ENCODE measurements at places on chromosomes 5 and 9.
A peak's percentile ranks its signal among the peaks of the same experiment; 100 is the strongest.

- no peak for DNase-seq
Observed at GRCh38 chr9:69899491-69899890, 78.9 kb downstream of the CFAP95 start.

DNA sequence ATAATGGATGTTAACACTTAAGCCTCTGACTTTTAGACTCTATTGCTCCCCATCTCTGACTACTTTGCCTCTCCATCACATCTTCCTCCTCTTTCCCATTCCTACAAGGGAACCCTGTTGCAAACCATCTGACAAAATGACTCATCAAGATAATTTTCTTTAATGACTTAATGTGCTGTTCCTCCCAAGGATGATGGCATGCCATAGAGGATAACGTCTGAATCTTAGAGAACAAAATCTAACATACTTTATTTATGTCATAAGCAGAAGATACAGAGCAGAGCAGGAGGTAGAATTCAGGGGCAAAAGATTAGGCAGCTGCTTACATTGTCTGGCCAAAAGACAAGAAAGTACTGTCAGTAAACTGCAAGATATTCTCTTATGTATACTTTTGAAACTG lies 76.8 kb downstream of the FGF10 start:
- DNase-seq: no peak

GRCh38 chr9:114591849-114592248 lies 4.3 kb downstream of the ATP6V1G1 start:
- DNase-seq: no peak

DNA sequence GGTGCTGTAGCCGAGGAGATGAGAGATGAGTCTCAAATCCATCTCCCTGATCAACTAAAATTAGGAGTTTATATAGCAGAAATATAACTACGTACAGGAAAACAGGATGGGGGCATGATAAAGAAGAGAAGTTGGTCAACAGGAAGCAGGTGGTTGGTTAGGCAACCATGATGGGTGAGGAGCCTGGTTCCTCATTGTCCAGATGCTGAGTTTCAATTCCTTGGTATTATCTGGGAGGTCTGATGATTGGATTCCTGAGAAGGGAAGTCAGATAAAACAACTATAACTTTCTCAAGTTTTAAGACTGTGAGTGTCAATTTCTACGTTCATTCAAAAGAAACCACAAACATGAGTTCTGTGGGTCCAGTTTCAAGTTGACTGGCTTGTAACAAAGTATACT lies 323.9 kb downstream of the MTRR start:
- no peak for DNase-seq

- DNase-seq: no peak
Observed at GRCh38 chr5:87722286-87722685, 309.6 kb upstream of the CCNH start.

- no peak for DNase-seq
Observed at GRCh38 chr5:137201876-137202275, 297.2 kb downstream of the SPOCK1 start.

- DNase-seq: no peak
Observed at GRCh38 chr5:141623611-141624010, 4.8 kb upstream of the DIAPH1 start.

GRCh38 chr5:173065155-173065554 lies 9.0 kb downstream of the CREBRF start:
- DNase-seq: no peak

DNA sequence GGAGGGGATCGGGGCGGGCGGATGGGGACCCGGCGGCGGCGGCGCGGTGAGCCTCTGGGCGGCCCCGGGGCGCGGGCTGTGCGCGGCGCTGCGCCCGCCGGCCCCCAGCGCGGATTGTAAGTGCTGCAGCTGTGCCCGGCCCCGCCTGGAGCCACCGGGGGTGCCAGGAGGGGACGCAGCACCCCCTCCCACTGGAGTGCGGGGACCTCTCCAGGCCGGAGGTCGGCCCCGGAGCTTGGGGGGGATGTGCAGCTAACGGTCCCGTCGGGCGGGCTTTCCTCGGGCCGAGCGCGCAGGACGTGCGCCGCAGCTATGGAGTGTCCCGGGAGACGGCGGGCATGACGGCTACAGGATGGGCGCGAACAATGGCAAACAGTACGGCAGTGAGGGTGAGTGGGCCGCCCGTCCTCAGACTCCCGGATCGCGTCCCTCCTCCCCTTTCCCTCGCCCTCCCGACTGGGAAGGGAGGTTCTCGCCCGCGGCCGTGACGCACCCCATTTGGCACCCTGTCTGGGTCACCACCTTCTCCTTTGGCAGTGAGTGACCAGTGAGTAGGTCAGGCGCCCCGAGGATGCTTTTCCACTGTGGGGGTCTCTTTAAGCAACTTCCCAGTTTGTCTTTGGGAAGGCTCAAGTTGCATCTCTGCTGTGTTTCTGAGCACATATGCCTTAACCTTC lies 483 bp downstream of the FBXL7 start:
- DNase-seq: no peak

DNA sequence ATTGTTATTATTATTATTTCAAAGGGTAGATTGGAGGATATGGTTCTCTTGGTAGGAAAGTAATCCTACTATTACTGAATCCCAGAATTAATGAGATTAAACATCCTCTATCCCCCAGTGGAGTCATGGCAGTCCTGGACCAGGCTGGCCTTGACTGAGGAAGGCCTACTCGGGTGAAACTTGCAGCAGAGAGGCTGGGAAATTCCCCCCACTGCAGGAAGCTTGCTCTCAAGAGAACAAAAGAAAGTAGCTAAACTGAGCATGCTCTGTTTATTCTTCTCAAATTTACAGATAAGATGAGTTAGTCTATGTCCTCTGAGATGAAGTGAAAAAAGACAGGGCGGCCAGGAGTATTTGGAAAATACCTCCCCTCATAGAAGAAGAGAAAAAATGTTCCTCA lies 233.9 kb upstream of the RPS23 start:
- no peak for DNase-seq

DNA sequence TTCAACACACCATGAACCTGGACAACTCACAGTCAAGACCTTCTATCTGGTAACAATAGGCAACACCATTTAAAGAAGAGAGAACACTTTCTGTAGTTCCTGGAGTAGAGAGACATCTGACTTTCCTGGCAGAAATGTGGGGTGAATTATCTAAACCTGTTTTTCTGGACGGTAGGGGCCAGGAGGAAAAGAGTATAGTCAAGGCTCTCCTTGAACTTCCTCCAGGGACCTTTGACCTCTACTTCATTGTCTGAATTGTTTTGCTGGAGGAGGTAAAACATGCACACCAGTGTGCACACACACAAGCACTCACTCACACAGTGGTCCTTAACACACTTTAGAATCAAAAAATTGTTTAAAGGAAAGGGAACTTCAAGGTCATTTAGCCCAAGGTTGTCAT lies 13.2 kb downstream of the S100Z start:
- no peak for DNase-seq

- no peak for DNase-seq
Observed at GRCh38 chr5:111635916-111636570, 121.0 kb downstream of the NREP start.

DNA sequence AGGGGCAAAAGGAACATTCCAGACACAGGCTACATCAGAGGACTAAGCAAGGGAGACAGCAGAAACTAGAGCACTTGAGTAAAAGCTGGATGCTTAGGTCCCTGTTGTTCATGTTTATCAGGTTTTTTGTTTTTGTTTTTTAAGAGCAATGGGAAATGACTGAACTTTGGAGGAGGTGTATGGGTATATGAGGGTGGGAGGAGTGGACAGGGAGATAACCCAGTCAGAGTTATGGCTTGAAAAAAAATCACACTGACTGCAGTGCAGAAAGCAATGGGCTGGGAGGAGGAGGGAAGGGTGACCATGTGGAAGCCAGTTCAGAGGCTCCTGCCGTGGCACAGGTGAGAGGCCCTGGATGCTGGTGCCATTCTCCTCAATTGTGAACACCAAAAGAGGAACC lies 77.6 kb downstream of the CD180 start:
- no peak for DNase-seq

DNA sequence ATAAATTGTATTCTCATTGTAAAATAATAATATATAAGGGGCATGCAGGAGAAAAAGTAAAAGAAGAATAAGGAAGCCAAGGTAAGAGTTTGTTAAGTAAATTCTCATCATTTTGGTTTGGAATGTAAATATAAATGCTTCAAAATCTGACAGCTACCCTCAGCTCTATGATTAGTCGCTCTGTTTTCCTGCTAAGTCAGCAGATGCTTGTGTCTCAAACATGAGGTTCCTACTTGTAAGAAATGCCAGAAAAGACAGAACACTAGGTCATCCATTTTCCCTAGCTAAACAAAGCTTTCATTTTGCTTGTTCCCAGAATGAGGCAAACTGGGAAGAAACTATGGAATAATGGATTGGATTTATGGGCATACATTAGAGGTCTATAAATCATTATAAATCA lies 293.1 kb downstream of the DMRTA1 start:
- DNase-seq: no peak

DNA sequence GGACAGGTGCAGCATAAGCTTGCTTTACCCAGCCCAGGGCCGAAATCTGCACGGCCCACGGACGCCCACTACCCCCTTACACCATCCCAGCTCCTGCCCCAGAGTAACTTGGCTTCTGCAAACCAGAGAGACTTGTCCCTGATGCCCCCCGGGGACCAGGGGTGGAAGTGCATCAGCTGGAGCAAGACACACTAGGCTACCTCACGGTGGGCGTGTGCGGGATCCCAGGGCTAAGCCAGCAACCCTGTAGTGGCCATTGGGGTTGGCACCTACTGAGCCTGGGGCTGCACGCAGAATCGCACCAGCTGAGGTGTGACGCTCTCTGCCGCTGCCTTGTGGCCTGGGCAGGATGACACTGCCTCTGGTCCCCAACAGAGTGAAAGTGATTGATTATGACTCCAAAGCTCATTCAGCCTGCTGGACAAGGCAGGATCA lies 6.1 kb upstream of the ZNF79 start:
- DNase-seq: no peak

- no peak for DNase-seq
Observed at GRCh38 chr9:79796411-79796810, 224.6 kb downstream of the TLE4 start.

- peak; percentile 97 for DNase-seq
Observed at GRCh38 chr5:22541037-22541436, 312.1 kb downstream of the CDH12 start.

DNA sequence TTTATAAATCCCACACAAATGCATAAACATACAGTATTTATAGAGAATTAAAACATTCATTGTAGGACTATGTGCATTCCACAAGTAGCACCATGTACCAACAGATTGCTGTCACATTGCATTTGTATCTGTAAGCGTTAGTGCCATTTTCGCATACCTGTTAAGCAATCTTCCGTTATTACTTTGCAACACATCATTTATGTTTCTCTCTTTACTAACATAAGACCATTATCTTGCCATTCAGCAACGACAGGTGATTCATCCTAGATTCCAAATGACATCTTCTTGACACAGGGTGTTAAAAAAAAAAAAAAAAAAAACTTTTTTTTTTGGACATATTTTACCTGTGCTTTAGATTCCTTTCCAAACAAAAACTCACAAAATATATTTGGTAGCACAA lies 511.8 kb downstream of the ELAVL2 start:
- no peak for DNase-seq

DNA sequence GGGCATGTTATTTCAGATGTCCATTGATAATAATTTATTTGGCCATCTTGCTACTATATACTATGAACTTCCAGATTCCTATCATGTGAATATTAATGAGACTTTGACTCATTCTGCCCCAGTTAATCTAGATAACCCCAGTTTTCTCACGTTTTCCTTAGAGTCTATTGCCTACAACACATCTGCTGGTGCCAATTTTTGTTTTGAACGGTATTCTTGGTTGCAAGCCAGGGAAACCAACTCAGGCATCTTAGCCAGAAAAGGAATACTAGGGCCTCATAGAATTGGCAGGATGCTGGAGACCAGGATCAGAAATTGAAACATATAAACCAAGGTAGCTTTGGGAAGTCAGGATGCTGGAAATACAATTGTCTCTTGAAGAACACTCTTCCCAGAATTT lies 28.0 kb upstream of the NPR3 start:
- no peak for DNase-seq

- no peak for DNase-seq
Observed at GRCh38 chr5:161547406-161547737, 847 bp upstream of the GABRB2 start.

DNA sequence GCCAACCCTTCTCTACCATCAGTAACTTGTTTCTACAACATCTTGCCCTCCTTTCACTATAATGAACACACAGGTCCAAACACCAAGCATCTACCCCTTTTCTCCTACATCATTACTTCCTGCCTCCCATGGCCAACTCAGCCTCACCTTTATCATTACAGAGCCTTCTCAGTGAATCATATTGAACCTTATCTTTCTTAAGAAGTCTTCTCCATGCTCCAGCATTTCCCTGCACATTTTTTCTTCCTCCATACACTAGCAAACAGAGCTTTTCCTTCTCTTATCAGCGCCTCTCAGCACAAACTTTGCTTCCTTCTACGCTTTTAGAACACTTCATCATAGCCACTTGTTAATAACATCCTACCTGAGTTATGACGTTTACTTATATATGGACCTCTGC lies 148.2 kb downstream of the ARL15 start:
- no peak for DNase-seq

DNA sequence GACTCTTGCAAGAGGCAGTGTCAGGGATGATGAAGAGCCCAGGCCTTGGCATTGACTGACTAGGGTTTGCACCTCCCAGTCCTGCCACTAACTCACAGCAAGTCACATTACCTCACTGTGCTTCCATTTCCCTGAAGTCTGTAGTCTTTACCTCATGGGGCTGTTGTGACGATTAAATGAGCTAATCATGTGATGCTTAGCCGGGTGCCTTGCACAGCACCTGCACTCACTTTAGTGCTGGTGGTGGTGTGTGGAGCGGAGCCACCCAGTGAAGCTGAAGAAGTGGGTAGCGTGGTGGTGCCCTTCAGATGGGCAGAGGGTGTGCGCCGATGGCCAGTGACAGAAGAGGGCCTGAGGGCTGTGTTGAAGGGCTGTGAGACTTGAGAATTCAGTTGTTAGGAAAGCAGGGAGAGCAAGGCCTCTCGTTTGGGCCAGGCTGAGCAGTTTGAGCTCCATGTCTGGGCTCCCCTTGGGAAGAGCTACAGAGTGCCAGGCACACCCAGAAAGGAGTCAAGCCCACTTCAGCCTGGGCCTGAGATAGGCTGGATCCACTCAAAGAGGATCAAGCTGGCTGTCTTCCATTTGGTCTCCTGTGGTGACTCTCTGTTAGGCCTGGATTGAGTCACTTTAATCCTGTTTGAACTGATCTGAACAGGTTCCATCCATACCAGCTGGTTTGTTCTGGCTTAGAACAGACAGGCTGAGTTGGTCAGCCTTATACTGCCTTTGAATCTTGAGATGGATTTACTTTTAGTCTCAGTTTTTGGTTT lies 42.5 kb downstream of the RALGPS1 start:
- DNase-seq: no peak

- DNase-seq: no peak
Observed at GRCh38 chr5:118249386-118249785, 739.0 kb downstream of the DTWD2 start.

GRCh38 chr9:35107297-35108290 lies 4.7 kb upstream of the STOML2 start:
- no peak for DNase-seq

DNA sequence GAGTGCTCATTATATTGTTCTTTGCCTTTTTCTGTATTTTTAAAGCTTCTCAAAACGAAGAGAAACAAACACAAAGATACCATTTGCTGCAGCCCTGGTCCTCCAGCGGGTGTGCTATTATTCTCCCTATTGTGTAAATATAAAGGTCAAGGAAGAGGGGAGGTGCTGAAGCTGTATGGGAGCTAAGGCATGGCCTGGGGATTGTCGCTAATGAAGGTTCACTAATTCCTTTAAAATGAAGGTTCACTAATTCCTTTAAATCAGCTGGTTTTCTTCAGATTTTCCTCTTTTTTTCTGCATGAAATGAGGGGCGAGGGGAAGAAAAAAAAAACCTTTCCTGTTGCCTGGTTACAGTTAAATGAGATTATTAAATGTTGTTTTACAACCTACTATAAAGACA lies 74.5 kb upstream of the MAP1B start:
- no peak for DNase-seq

Measured in NCI-H1105 (cell line).